B cell (primary cell): ENCODE measurements at places on chromosomes 2 and 18.

DNA sequence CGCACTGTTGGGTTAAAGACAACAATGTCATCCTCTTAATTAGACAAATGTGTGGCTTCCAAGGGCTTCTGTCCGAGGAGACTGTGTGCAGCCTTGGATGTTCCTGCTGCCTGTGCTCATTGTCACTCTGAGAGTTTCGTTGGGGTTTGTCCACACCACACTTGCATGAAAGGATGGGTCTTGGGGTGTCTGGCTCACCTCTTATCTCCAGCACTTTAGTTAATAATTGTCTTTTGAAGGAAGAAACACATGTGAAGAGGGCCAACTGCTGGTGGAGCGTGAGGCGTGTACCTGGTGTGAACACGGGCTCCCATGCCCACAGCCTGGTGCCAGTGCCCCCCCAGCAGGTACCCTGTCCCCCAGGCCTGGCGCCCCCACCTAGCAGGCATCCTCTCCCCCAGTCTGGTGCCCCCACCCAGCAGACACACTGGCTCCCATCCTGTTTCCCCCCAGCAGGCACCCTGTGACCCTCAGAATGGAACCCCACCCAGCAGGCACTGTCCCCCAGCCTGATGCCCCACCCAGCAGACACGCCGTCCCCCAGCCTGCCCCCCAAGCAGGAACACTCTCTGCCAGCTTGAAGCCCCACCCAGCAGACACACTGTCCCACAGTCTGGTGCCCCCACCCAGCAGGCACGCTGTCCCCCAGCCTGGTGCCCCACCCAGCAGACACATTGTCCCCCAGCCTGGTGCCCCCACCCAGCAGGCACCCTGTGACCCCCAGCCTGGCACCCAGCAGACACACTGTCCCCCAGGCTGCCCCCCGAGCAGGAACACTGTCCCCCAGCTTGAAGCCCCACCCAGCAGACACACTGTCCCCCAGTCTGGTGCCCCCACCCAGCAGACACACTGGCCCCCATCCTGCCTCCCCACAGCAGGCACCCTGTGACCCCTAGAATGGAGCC is 96.3 kb upstream of the TMEM18 start:
- no peak overlapping the region for H3K4me3 ChIP-seq
- no peak overlapping the region for H3K27ac ChIP-seq
- no peaks in the 10 kb centered on the region for H3K4me1 ChIP-seq
- H3K36me3 ChIP-seq = no peaks in the 10 kb centered on the region
- no peak for DNase-seq

- H3K4me1 ChIP-seq = peaks cover 5% of the 10 kb centered on the region
- DNase-seq = no peak
- H3K27ac ChIP-seq = no peak overlapping the region
- H3K36me3 ChIP-seq = no peaks in the 10 kb centered on the region
- H3K4me3 ChIP-seq = no peak overlapping the region
- H3K27me3 ChIP-seq = no peaks in the 10 kb centered on the region
These were observed 48.4 kb downstream of the UNC50 start for GRCh38 chr2:98656800-98657199.

GRCh38 chr2:113078350-113078839 is 10.6 kb downstream of the IL1F10 start:
- peaks cover 11% of the 10 kb centered on the region for H3K27me3 ChIP-seq
- H3K4me1 ChIP-seq = no peaks in the 10 kb centered on the region
- no peak overlapping the region for H3K27ac ChIP-seq
- no peak for DNase-seq
- H3K36me3 ChIP-seq = no peaks in the 10 kb centered on the region

DNA sequence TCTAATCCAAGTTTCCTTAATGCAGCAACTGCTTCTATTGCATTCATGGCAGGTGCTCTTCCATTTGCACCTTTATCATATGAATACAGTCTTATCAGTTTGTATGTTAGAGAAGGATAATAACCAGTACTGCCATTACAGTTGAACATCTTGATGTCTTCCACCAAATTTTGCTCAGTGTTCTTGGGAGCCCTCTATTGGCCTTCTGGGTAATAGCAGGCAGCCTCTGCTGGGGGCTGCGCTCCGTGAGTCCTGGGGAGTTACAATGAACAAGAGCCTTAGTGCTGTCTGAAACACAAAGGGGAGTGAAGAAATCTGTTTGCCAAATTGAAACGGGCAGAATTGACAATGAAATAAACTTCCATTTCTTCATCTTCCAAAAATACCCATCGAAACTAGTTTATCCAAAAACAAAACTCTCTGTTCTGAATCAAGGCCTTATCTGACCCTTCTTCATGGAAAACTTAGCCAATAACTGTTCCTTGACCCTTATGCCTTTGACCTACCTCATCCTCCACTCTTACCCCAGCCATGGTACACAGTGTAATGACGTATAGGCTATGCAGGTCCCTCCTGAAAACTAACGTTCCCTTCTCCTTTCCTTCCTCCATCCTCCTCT is 79.9 kb downstream of the ALK start:
- H3K36me3 ChIP-seq = no peaks in the 10 kb centered on the region
- no peaks in the 10 kb centered on the region for H3K4me1 ChIP-seq
- H3K4me3 ChIP-seq = no peak overlapping the region
- no peaks in the 10 kb centered on the region for H3K27me3 ChIP-seq
- no peak overlapping the region for H3K27ac ChIP-seq

DNA sequence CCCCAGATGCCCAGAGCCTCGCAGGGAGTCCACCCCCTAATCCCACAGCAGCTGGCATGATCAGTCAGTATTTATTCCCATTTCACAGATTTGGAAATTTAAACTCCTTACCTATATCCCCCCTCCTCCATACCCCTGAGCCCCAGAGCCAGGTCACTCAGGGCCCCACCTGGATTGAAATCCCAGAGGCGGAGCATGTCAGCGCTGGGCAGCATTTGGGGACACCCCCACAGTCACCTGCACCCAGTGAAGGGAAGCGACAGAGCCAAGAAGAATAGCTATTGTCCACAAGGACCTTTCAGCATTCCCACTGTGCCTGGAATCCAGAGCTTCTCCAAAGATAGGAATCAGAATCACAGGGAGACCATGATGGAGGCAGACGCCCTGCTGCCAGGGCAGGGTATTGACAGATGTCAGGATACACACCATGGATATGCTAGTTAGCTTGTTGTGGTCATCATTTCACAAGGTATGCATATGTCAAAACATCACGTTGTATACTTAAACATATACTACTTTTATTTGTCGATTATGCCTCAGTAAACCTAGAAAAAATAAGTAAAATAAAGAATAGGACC is 968 bp upstream of the ASTL start:
- H3K27me3 ChIP-seq = no peaks in the 10 kb centered on the region
- H3K4me1 ChIP-seq = peaks cover 28% of the 10 kb centered on the region
- no peak overlapping the region for H3K4me3 ChIP-seq
- no peak overlapping the region for H3K27ac ChIP-seq
- no peaks in the 10 kb centered on the region for H3K36me3 ChIP-seq
- DNase-seq = no peak

- H3K4me1 ChIP-seq = peaks cover 3% of the 10 kb centered on the region
- H3K4me3 ChIP-seq = no peak overlapping the region
- H3K36me3 ChIP-seq = no peaks in the 10 kb centered on the region
- no peak overlapping the region for H3K27ac ChIP-seq
These were observed 21.5 kb upstream of the ANXA4 start for GRCh38 chr2:69720404-69720803.

DNA sequence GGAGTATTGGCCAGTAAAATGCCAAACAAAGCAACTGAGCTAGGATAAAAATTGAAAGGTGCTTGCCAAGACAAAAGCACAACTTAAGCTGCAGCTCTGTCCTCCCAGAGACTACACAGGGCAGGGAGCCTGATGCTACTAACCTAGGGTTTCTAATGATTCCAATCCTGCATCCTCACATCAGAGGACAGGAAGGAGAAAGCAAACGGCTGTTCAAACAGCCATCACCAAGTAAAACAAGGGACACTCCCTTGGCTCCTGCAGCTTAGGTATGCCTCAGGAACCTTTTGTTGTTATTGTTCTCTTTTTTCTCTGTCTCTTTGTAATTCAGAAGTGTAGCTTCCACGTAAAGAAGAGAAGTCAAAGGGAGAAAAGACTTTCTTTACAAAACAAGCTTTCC is 99.5 kb downstream of the TCF4 start:
- no peaks in the 10 kb centered on the region for H3K36me3 ChIP-seq
- peaks cover 18% of the 10 kb centered on the region for H3K4me1 ChIP-seq
- H3K27ac ChIP-seq = no peak overlapping the region
- DNase-seq = no peak
- H3K27me3 ChIP-seq = no peaks in the 10 kb centered on the region
